ENCODE measurements at places on chromosomes 2 and 18.

GRCh38 chr2:1708476-1709334 lies 35.6 kb downstream of the PXDN start:
- no peak for DNase-seq

GRCh38 chr2:191253476-191253875 lies 8.3 kb downstream of the MYO1B start:
- peak; percentile 53 for DNase-seq

GRCh38 chr2:134137182-134137611 lies 116.7 kb upstream of the MGAT5 start:
- no peak for DNase-seq

DNA sequence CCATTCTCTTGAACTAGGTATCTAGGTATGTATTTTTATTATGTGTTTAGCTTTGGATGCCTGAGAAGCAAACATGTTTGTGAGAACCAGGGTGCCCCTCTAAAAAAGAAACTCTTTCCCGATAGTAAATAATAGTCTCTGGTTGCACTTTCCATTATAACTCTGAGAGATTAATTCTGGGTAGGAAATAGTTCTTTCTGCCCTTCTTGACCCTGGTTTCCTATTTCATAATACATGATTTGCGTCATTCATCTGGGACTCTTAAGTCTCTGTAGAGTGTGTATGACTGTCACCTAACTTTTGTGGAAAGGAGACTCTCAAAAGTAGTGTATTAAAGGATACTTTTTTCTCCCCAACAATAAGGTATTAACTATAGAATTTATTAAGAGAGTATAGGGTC lies 31.5 kb downstream of the ACSL3 start:
- DNase-seq = no peak

- DNase-seq = no peak
Observed at GRCh38 chr2:68287580-68288441, 31.9 kb downstream of the CNRIP1 start.

GRCh38 chr2:159146996-159147666 lies 139.4 kb downstream of the WDSUB1 start:
- DNase-seq = no peak

DNA sequence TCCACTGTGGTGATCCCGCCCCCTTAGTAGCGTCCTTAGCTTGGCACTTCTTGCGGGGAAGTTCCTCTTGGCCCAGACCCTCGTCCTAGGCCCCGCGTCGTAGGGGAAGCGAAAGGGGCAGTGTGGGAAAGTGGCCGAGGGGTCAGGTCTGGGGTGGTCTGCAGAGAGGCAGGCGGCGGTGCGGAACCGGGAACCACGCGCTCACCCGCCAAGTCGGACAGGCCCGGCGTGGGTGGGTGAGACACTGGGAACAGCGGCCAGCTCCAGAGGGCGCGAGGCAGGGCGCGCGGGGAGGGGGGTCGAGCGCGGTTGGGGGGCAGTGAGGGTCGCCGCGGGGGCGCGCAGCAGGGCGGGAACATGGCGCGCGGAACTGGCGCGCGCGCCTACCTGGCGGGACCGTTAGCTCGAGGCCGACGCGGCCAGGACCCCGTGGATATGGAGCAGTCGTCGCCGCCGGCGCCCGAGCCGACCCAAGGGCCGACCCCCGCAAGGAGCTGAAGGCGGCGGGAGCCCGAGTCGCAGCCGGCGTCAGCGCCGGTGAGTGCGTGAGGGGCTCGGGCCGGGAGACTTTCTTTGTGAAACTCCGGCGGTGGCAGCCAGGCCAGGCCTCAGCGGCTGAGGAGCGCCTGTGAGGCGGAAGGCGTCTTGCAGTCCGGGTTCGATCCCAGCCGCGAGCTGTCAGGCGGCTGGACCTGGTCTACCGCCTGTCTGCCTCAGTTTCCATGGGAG lies 2896.7 kb upstream of the TEKT4 start:
- no peak for DNase-seq

- DNase-seq = no peak
Observed at GRCh38 chr2:729376-729861, 52.2 kb upstream of the TMEM18 start.

- DNase-seq = no peak
Observed at GRCh38 chr18:41687138-41687537, 267.9 kb upstream of the PIK3C3 start.

DNA sequence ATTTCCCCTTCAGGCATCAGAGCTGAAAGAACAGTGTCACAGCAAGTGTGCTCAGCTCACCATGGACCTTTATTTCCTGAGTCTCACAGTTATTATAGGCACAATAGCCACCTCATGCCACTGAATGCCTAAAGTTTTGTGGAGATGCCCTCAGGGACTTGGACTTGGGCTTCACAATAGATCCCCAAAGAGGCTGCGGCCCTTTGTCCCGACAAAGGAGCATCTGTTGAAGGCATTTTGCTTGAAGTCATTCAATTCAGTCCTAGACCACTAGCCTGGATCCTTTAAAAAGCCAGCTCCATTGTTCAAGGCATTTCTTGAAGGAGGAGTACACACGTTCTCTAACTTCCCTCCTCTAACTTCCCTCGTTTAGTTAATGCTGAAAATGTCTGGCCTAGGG lies 125.4 kb downstream of the DCC start:
- DNase-seq = peak; percentile 79

- peak; percentile 73 for DNase-seq
Observed at GRCh38 chr18:23283916-23284430, 148.7 kb downstream of the CABLES1 start.

All from SK-MEL-5 (cell line).